Karpas-422 (cell line): ENCODE measurements at places on chromosomes 7 and 10.

GRCh38 chr7:46853451-46853850, 728.5 kb downstream of the TNS3 start:
- no peak for DNase-seq

DNA sequence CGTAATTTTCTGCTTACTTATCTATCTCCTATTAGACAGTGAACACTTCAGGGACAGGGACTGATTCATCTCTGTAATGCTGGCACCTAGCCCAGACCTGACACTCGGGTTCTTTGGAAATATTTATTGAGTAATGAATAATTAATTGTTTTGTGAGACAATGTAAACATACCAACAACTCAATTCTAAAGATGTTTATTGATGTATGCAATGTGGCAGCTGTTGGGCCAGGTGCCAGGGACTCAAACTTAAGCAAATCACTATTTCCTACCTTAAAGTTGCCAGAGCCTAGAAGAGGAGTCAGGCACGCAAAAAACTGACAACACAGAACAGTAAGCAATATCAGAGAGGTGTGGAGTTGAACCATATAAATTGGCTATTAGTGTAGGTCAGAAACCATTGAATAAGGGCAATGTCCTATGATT, 63.6 kb upstream of the BMPER start:
- DNase-seq: no peak

DNA sequence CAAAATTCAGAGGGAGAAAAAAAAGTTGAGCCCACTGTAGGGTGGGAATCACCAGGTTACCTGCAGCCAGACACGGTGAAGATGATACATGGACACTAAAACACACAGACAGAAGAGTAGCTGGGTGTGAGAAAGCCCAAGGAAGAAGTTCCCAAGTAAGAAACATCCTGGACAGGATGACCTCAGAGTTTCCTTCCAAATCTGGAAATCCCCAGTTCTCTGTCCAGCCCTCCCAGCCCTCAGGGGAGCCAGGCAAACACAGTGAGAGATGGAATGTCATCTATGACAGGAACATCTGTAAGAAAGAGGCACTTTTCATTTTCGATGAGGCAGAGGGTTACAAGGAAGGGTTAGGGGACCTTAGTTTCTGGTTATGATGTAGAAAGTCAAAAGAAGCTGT, 125.1 kb upstream of the LYZL1 start:
- no peak for DNase-seq

DNA sequence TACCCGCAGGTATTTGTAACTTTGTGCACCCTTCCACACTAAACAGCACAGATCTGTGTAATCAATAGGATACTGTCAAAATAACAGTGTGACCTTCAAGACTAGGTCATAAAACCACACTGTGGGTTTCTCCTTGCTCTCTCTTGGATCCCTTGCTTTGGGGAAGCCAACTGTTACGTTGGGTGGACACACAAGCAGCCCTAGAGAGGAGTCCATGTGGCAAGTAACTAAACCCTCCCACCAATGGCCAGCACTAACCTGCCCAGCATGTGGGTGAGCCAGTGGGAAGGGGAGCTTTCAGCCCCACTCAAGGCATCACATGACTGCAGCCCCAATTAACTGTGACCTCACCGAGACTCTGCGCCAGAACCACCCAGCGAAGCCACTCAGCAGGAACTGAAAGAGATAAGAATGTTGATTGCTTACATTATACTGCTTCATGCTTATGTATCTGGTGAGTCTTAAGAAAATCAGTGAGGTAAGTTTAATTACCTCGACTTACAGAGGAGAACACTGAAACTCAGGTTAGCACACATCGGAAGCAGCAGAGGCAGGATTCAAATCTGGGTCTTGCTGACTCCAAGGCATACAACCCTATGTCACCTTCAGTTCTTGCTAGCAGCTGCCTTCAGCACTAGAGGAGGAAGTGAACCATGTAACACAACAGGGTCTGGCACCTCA, 9.4 kb upstream of the ZC3HAV1 start:
- DNase-seq: no peak

GRCh38 chr10:35378541-35379210, 42.4 kb downstream of the CCNY start:
- no peak for DNase-seq

- DNase-seq: no peak
These were observed 86.0 kb downstream of the SEMA3E start for GRCh38 chr7:83562960-83563359.
